Frontal cortex (tissue), 4 donors: ENCODE measurements at places on chromosomes 1 and 21.
A peak's percentile ranks its signal among the peaks of the same experiment; 100 is the strongest.

DNA sequence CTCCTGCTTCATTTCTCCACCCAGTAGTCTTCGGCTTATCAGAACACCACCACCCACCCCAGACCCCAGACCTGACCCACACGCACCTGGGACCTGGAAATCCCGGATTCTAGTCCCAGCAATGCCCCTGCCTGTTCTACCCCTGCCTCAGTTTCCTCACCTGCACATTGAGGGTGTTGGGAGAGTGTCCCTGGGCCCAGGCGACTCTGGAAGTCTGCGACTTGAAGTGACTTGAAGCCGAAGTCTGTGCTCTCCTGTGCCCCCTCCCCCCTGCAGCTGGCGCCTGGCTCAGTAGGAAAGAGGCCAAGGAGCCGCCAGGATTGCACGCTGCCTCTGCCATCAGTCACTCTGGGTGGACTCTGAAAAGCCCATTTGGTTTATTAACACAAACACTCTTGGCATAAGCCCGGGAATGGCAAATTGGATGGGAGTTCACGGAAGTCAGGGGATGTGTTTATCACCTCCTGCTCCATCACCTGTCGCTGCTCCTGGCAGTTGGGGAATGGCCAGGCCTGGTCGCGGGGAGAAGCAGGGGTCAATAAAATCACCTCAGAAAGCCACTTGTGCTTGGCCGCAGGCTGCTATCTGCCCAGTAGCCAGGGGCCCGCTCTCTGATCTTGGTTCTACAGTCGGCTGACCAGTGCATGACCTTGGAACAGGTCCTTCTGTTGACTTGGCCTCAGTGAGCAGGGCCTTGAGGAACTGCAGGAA lies 132.7 kb downstream of the ACTL8 start:
- DNase-seq, result no peak

- no peak for DNase-seq
These were observed 22.8 kb downstream of the ERG start for GRCh38 chr21:38475519-38475918.

DNA sequence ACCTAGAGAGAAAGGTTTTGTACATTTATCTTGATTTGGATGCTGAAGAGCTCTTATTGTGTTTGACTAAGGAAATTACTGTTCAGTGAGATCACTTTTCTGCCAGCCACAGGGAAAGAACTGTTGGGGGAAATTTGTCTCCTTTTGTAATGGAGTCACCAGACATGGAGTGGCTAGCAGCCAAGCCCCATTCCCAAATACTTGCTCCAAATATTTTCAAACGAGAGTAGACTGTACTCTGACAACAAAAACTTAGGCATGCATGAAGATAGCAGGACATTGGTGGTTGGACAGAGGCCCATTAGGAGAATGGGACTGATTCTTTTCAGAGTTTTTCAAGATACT lies 21.1 kb downstream of the IPO9 start:
- no peak for DNase-seq

DNA sequence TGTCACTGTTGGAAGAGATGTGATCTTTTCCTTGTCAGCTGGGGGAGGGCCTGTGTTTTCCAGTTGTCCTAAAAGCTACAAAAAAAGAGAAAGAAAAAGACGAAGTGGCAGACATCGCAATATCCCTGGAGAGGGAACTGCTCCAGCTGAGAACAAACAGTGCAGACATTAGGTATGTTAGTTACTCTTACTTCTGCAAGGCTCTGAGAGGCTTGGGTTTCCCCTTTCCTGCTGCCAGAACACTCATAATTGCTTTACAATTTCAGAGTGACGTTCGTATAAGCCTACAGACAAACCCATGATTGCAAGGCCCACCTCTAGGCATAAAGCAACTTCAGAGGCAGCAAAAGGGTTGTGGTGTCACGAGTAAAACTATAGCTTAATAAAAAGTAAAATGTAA lies 31.1 kb downstream of the CD160 start:
- no peak for DNase-seq

- DNase-seq, result no peak
These were observed 148.1 kb upstream of the KCTD3 start for GRCh38 chr1:215418876-215419447.

DNA sequence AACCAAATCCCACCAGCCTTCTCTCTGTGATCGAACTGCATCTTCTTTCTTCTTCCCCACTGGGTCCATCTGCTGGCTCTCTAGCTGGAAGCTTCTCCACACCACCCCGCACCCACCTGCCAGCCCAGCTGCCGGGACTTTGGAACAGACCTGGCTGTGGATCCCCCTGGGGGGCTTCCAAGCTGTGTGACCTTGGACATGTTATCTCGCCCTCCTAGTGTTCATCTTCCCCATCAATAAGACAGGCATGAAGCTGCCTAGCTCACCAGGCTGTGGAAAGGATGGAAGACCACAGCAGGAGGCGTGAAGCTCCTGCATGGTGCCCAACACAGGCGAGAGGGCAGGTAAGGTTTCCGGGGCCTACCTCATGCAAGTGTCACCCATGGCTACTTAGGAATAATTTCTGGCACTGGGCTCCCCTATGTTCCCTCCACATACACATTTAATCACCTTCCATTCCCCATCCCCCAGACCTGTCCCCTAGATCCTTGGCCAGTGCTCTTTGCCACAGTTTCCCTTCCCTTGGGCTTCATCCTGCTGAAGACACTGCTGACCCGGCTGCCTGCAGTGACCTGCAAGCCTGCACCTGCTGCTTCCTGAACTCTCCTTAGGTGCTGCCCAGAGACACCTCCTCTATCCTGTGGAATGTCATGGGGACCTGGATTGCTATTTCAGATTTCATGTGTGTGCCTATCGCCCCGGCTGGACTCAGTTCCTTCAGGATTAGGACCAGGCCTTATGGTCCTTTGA lies 13.2 kb upstream of the C2CD2 start:
- DNase-seq, result no peak

- DNase-seq, result peak; percentile 17
These were observed 148.5 kb downstream of the TENT5C start for GRCh38 chr1:117754061-117754969.

DNA sequence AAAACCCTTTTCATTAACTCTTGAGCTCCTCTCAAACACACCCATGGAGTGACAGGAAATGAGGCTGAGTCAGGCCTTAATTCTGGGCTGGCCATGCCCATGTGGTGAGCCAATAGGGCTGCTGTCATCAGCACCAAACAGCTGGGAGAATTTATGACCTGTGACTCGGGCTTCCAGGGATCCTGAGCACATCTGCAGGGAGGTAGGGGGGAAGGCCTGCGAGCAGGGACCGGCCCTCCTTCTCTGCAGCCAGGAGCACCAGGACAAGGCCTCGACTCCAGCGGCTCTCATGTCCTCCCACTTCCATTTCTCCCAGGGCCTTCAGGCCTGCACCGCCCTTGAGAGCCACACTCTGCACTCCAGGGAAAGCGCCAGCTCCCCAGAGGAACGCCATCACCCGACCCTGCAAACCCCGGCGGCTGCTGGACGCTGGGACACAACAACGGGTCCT lies 14.6 kb downstream of the RIPK4 start:
- no peak for DNase-seq
